ENCODE measurements at places on chromosomes 7 and 10.

- no peak for DNase-seq
These were observed 153.8 kb downstream of the PRKG1 start for GRCh38 chr10:51227897-51228713.

DNA sequence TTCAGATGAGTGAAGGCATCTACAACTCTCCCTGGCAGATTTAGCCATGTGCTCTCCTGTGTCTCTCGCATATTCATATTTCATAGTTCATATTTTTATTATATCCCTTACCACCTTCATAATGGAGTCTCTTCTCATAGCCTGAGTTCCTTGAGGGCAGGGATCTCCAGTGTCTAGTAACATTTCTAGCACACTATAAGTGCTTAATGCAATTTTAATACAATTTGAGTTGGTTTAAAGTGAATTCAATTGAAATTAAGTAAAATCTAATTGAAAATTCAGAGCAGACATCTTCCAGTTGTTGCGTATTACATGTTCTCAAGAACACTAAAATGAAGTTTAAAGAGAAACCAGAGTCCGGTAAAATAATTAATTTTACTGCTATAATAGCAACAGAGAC is 163.6 kb upstream of the GNAI1 start:
- DNase-seq = no peak

DNA sequence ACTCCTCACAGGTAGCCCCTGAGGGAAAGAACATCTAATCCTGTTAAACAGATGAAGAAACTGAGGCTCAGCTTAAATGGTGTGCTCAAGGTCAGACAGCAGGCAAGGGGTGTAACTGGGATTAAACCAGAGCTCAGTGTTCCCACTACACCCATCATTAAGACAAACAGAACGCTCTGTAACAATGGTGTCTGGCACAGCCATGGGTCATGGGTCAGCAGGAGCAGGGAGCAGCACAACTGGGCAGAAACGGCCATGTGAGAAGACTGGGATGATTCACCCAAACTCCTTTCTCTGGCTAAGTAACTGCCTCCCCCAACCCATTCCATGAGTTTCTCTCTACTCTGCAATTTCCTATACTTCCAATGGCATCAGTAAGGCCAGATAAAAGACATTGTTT is 85.5 kb upstream of the PDE1C start:
- DNase-seq = no peak

DNA sequence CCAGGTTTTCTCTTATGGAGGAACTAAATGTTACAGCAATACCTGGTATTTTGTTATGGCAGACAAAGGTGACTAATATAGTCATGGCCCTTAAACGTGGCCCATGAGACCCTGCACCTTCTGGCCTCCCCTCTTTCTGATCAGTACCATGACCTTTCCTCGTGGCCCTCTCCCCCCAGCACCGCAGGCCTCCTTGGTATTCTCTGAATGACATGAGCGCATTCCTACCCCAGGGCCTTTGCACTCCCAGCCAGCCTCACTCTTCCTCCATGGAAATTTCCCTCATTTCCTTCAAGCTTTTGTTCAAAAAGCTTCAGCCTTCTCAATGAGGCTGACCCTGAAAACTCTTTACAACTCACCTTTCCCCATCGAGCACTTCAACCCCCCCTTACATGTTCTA is 46.5 kb upstream of the EMX2 start:
- no peak for DNase-seq

DNA sequence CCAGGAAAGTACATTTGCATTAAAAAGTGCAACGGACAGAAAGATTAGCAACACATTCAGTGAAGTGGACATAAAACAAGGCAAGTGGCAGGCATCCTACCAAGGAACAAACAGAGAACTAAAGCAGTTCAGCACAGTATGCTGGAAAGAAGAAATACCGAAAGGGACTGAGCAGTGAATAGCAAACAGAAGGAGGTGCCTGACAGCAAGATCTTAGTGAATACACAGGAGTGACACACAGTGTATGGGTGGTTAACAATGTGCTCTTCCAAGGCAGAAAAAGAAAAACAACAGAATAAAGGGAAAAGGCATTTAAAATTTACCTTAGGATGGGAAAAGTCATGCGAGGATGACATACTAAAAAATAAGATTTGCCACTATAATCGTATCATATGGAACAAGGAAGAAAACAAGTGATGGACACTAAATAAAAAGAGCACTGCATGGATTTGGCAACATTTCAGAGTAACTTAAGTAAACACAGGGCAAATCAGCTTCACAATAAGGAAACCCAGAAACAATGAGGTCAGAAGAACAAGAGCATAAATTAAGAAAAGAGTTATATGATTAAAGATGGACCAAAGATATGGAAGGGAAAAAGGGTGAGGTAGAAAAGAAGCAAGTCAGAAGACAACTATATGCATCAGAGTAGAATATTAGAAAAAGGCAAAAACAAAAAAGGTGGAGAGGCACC is 29.5 kb downstream of the MEST start:
- no peak for DNase-seq

DNA sequence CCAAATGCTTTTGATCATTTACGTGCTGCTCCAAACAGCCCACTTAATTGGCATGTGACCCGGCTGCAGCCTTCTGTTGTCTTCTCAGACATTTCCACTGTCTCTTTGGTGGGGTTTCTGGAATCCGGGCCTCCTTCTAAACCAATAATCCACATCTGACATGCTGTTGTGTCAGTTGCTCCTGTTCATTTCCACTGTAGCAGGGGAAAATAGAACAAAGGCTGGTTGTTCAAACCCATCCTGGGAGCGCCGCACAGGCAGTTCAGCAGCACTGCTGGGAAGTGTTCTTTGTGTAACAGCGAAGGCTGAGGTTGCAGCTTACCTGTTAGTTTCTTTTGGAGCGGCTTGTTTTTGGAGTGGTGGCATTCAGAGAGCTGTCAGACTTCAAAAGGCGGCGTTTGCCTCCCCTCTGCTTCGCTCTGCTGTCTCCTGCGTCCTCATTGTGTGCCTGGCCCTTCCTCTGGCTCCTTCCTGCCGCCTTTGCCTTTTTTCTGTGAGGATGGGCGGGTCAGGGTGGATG is 149.4 kb downstream of the SNX10 start:
- DNase-seq = no peak

- no peak for DNase-seq
These were observed 158.0 kb downstream of the VTI1A start for GRCh38 chr10:112605063-112605462.

DNA sequence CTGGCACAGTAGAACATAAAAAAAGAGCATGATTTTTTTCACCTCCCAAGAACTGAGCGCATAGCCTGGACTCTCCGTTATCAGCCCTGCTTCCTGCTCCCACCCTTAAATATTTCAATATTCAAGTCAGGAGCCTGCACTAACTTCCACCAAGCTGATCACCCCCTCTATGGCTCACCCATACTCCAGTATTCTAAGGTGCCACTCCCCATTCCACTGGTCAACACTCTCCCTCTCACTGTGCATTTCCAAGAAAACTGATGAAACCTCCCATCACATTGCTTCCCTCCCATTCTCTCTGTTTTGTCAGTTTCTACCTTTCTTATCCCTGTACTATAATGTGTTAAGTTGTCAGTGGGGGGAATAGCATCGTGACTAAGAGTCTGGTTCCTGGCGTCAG is 95.0 kb upstream of the C7orf33 start:
- no peak for DNase-seq

- DNase-seq = no peak
These were observed 158.0 kb downstream of the TRIL start for GRCh38 chr7:28800150-28800549.

DNA sequence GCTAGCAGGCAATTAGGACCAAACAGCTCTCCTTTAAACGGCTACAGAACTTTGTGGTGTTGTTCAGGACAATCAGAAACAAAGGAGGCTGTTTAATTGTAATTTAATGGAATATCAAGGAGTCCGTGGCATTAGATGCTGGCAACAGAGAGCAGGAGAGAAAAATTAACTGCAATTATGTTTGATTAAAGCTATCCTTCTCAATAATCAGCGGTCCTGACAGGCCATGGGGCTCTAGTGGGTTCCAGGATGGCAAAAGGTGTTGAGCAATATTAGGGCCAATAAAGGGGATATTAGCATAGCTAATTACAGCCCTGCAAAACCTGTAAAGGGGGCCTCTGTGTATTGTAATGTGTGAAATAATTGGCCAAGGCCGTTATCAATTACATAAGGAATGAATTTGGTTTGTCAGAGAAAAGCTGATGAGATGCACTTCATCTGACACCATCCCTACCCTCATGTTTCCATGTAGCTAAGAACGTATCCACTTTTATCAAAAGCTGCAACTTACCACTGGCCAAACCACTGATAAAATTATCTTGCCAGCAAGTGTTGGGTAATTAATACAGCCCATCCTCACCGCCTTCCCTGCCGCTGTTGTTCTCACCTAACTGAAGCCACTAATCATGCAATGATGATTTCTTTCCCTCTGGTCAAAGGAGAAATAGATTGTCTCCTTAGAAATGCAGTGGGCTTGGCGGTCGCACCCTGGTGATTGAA is 81.6 kb downstream of the EBF3 start:
- no peak for DNase-seq

DNA sequence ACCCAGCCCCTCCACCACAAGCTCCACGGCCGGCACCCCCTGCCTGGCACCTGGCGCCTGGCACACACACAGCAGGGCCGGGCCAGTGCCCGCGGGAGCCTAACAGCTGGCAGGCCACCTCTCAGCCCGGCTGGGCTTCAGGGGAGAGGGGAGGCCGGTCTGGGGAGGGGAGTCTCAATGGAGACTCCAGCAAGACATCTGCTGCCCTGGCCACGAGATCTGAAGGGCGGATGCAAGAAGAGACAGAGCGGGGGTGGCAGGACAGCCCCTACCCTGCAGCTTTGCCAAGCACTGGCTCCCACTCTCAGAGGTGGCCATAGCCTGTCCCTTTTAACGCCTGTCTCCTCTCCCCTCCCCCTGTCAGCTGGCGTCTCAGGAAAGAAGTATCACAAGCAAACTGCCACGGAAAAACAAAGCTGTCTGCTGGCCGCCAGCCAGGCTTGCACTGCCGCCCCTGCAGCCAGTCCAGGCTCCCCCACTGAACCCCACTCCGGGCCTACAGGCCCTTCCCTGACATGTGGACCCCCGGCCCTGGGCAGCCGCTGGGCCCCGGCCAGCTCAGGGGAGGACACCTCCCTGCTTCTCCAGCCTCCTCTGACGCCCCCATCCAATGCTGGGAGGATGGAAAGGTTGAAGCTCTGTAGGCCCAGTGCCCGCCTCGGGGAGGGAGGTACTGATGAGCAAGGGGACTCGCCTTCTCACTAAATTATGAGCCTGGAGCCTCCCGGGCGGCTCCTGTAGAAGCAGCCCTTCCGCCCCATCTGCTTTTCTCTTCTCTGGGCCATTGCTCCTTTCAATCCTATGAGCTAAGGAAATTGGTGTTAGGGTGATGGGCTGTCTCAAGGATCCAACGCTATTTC is 178.4 kb downstream of the ARHGAP12 start:
- DNase-seq = no peak

DNA sequence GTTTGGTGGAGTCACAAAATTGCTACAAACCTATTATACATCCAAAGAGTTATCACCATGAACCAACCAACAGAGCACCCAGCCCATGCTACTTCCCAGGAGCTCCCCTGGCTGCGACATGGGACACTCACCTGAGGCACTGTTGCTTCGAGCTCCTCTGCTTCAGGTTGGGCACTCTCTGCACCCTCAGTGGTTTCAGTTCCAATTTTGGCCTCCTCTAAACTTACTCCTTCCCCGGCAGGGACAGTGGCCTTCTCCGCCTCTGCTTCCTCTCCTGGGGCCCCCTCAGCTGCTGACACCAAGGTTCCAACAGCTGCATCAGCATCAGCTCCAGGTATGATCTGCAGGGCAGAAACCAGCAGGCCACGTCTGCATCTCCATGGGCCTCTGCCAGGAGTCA is 120.4 kb upstream of the TARP start:
- no peak for DNase-seq

GRCh38 chr7:142130267-142130666 is 18.7 kb downstream of the MGAM2 start:
- no peak for DNase-seq

GRCh38 chr7:77450054-77450453 is 33.9 kb upstream of the GSAP start:
- DNase-seq = no peak

GRCh38 chr7:43769281-43769680 is 10.8 kb downstream of the BLVRA start:
- no peak for DNase-seq

DNA sequence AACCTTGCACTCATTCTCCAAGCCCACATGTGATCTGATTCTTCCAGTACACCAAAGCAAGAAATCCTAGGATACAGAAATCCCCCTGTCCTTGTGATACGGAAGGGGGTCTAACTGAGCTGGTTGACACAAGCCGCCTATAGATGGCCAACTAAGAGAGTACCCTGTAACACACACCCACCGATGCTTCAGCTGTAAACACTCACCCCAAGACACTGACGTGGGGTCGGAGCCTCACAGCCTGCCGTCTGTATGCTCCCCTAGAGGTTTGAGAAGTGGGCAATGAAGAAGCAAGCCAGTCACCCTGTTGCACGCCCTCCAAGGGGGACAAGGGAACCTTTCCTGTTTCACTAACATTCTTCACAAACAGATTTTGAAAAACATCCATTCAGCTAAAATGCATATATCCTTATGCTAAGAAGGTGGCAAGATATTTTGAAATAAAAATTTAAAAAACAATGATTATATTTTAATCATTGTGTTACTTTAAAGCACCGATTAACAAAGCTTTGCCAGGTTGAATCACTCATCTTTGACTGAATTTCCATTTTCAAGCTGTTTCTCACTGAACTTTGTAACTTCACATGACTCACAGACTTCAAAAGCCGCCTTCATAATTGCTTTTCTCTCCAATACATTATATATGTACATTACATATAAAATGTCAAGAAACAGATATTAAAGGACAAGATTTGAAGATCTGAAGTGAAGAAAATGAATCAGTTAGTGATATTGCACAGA is 329.3 kb downstream of the ARL4A start:
- no peak for DNase-seq

- no peak for DNase-seq
These were observed 41.6 kb upstream of the AQP1 start for GRCh38 chr7:30869794-30870611.

- no peak for DNase-seq
These were observed 16.7 kb downstream of the POR start for GRCh38 chr7:75931680-75932079.

- no peak for DNase-seq
These were observed 7.4 kb downstream of the SLC29A3 start for GRCh38 chr10:71326464-71326881.

DNA sequence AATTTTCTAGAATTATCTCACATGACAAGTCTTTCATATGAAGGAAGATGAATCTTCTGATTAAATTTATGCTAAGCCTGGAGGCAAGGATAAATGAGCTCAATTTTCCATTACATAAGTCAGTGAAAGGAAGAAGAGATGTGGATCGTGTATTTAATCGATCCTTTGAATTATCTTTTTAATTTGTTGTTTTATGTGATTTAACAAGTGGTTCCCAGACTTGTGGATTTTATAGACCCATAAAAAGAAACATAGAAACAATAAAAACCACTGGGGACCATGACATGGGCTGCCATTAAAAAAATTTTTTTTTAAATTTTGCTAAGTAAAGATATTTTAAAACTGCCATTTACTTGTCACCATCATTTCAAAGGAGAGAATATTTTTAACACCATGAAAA is 45.0 kb downstream of the SLK start:
- no peak for DNase-seq

GRCh38 chr10:78570633-78571235 is 498.0 kb upstream of the ZMIZ1 start:
- no peak for DNase-seq

Data from NAMALWA (cell line).